B cell (primary cell): ENCODE measurements at places on chromosomes 7 and 10.

DNA sequence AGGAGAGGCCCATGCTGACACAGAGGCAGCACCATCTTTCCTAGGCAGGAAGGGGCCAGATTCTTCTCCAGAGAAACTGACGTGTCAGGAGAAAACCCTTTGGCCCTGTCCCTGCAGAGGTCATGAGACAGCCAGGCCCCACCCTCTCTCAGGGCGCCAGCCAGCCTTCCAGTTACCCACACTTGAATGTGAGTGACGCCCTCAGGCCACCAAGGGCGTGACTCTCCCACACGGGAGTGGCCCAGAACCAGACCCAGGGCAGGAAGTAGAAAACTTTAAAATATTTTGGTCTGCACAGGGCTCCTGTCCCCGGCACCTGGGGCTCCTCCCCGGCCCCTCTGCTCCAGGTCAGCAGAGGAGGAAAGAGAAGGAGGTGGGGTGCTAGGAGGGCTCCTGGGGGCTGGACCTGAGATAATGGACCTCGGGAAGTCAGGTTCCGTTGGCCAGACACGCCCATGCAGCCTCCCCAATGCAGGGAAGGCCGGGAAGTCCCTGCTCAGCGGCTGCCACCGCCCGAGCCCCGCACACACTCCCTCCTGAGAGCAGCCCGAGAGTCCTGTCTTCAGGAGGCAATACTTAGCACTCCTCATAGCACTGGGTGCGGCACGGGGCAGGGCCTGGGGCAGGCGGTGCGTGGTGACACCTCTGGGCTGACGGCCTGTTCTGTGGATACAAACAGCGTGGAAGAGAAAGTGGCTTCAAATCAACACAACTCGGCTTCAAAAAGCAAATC lies 67.0 kb upstream of the CFAP46 start:
- DNase-seq = no peak

- DNase-seq = no peak
These were observed 30.5 kb downstream of the TACC2 start for GRCh38 chr10:122019414-122019975.

DNA sequence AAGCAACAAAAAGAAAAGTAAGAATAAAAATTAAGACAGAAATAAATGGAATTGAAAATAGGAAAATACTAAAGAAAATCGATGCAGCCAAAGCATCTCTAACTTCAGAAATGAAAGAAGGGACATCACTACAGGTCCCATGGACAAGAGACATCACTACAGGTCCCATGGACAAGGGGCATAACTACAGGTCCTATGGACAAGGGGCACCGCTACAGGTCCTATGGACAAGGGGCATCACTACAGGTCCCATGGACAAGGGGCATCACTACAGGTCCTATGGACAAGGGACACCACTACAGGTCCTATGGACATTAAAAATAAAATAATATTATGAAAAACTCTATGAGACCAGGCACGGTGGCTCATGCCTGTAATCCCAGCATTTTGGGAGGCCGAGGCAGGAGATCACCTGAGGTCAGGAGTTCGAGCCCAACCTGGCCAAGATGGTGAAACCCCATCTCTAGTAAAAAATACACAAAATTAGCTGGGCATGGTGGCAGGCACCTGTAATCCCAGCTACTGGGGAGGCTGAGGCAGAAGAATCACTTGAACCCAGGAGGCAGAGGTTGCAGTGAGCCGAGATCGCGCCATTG lies 101.0 kb upstream of the DNAAF5 start:
- no peak for DNase-seq

GRCh38 chr10:16612115-16612980 lies 90.7 kb upstream of the C1QL3 start:
- no peak for DNase-seq

GRCh38 chr10:44197646-44198045 lies 187.3 kb downstream of the CXCL12 start:
- DNase-seq = no peak

- no peak for DNase-seq
These were observed 35.1 kb downstream of the MAD1L1 start for GRCh38 chr7:2197436-2198155.

DNA sequence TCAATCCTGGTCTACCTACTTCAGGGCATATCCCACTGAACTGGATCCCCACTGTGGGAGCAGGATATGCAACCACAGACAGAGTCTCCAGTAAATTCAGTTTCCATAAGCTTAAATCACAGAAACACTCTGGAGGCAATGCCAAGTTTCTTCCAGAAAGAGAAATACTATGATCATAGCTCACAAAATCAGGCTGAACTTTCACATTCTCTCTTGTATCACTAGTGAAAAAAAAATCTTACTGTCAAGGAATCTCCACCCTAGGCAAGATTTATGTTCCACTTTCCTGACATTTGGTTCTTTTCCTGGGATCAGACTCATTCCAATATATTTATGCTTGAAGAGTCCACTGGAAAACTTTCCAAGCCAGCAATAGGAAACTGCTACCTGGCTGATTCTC lies 749.0 kb downstream of the SUGCT start:
- DNase-seq = no peak

DNA sequence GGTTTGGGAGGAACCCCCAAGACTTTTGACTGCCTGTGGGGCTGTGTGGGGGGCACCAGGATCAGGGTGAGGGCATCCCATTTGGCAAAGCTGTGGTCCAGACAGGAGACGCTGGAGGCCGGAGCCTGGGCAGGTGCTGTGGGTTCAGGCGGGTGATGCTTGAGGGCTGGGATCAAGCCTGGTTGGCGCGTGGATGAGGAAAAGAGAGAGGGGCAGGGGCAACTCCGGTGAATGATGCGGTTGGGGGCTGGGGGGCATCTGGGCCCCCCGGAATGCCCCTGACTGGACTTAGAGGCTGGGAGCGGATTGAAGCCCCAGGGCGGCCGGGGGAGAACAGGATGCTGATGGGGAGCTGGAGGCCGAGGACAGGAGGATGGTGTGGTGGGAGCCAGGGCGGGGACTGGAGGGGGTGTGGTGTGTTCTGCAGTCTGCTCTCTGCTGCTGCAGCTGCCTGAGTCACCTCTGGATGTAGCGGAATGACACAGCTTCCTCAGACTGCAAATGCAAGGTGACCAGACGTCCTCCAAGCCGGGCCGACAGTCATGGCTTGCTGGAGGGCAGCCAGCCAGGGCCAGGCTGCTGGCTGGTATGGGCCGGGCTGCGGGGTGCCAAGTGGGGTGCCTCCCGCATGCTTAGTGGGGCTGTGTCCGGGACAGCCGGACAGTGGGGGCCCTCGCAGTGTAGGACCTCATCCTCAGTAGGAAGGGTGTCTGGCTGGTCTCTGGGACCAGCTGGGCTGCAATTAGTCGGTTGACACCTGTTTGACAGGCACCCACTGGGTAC lies 3.2 kb downstream of the MAFK start:
- DNase-seq = peak; percentile 24

DNA sequence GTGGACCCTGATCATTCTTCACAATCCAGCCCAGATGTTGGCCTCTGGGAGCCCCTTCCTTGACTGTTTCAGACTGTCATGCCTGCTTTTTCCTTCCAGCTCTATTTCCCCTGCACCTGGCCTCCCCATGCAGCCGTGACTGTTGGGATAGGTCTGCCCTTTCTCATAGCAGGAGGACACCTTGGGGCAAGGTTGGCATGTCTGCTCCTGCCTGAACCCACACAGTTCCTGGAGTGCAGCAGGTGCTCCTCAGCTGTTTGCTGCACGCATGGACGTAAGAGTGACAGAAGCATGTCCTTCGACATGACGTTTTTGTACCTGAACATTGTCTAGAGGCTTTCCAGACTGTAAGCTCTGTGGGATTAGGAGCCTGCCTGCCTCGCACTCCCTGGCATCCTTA lies 24.0 kb downstream of the POR start:
- no peak for DNase-seq

DNA sequence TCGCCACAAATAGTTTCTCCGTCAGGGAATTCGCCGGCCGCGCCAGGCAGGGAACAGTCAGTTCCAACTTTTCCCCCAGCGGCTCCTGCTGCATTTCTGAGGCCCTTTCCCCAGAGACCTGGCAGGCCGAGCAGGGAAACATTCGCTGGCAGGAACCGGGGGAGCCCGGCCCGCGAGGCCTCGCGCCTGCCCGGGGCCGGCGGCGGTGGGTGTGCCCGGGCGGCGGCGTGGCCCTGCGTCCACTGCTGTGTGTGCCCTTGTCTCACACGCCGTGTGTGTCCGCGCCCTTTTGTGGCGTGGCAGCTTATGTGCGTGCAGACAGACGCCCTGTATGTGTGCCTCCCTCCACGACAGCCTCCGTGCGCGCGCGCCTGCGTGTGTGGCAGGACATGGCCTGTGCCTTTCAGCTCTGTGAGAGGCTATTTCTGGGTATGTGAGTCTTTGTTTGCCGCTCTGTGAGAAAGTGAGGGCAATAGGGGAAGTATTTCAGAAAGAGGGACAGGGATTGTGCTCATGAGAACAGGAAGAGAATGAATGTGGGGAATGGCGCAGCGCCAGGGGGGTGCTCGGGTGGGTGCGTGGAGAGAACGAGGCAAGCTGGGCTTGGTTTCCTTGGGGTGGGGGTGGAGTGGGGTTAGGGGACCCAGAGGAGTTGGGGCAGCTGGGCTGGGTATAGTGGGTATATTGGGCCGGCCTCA lies 689 bp upstream of the SMARCD3 start:
- peak; percentile 69 for DNase-seq

GRCh38 chr7:30710669-30711068 lies 28.4 kb upstream of the CRHR2 start:
- no peak for DNase-seq

DNA sequence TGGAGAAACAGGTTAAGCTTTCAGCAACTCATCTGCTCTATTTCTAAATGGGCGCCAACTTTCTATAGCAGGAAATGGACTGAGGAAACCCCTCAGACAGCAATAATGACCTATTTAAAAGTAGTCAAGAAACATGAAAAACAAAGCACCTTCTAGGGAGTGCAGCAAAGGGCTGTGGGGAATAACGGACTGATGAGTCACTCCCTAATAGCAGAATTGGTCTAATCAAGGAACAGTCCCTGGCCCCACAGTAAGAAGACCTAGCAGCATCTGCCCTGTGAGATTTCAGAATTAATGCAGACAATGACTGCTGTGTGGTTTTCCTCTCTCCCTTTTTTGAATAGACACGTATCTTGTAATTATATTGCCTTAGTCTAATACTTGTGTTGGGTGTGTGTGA lies 602.9 kb downstream of the IPMK start:
- no peak for DNase-seq

GRCh38 chr10:98338318-98338717 lies 70.3 kb upstream of the LOXL4 start:
- no peak for DNase-seq

DNA sequence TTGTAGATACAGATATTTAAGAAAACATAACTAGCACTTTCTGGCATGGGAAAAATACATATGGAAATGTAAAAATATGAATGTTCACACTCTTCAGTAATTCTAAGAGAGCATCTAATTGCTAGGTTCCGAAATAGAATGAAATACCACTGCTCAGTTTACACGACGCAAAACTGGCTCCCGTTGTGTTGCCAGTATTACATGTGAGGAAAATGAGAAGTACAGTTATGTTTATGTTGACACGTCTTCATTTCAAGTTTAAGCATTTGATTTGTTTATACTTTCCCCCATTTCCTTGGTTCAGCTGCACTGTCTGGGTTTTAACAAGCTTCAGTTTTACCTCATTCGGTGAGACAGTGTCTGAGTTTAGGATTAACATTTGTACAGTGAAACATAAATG lies 275.8 kb upstream of the SEMA3D start:
- no peak for DNase-seq
